HuH-7.5 (cell line): ENCODE measurements at places on chromosomes 5 and 9.
A peak's percentile ranks its signal among the peaks of the same experiment; 100 is the strongest.

GRCh38 chr5:79962575-79963222 is 28.4 kb downstream of the MTX3 start:
- no peak for DNase-seq

DNA sequence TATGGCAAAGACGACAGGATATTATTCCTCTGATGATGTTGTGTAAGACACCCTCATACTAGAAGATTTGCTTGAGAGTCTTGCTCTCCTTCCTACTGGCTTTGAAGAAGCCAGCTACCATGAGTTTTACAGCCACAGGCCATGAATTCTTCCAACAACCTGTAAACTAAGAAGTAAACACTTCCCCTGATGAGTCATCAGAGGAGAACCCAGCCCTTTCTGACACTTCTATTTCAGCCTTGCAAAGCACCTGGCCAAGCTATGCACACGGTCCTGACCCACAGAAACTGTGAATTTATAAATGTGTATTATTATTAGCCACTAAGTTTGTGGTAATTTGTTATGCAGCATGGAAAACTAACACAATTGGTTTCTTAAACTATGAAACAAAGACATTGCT is 288.8 kb upstream of the ADAMTSL1 start:
- DNase-seq = no peak

- DNase-seq = no peak
These were observed 286.8 kb downstream of the NR2F1-AS1 start for GRCh38 chr5:93294199-93294598.

DNA sequence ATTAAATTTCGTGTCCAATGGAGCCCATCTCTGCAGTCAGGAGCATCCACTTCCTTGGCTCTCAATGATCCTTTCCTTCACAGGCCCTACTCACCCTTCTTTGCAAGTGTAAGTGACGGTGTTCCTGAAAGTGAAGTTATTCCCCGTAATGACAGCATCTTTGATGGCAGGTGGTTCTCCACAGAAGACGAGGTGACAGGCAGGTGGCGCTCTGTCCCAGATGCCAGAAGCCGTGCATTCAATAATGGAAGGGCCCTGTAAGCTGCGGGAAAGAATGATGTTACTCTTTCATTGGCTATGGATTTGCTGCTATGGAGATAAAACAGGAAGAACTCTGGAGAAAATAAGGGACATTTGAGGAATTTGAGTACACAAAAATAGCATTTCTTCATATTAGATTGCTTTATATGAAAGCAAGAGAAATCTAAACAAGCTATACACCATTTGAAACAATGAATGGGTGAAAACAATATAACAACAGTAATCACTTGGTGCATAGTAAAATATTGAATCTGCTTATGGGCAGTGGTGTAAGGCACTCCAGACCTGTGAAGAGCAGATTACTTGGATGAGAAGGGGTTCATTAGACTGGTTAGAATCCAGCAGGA is 89.9 kb upstream of the TXNDC8 start:
- peak; percentile 13 for DNase-seq

GRCh38 chr5:154265197-154265773 is 74.8 kb downstream of the GALNT10 start:
- DNase-seq = no peak

- no peak for DNase-seq
These were observed 43.7 kb downstream of the OR2V1 start for GRCh38 chr5:181087309-181087708.

DNA sequence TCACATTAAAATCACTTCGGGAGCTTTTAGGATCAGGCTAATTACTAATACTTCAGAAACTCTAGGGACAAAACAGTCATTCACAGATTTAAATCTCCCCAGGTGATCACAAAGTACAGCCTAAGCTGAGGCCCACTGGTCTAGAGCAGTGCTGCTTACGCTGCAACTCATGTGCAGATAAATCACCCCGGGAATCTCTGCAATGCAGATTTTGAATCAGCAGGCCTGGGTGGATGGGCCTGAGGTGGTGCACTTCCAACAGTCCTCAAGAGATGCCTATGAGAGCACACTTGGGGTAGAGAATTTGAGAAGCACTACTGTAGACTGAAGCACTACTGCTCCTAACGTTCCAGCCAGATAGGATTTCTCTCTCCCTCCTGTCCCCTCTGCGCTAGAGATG is 28.4 kb downstream of the CSF1R start:
- DNase-seq = no peak

DNA sequence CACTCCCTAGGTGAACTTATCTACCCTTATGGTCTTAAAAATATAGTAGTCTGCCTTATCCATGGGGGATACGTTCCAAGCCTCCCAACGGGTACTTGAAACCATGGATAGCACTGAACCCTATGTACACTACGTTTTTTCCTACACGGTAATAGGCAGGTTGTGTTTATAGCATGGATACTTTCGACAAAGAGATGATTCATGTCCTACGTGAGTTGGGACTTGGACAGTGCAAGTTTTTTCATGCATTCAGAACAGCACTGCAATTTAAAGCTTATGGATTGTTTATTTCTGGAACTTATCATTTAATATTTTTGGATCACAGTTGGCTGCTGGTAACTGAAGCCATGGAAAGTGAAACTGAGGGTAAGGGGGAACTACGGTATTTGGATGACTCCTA is 88.1 kb downstream of the CNTLN start:
- DNase-seq = no peak

GRCh38 chr5:127969651-127970050 is 113.9 kb upstream of the SLC12A2 start:
- no peak for DNase-seq

GRCh38 chr5:149747141-149747832 is 17.2 kb downstream of the PPARGC1B start:
- DNase-seq = no peak

- DNase-seq = no peak
These were observed 524.7 kb downstream of the SPATA31D1 start for GRCh38 chr9:82513242-82513751.

DNA sequence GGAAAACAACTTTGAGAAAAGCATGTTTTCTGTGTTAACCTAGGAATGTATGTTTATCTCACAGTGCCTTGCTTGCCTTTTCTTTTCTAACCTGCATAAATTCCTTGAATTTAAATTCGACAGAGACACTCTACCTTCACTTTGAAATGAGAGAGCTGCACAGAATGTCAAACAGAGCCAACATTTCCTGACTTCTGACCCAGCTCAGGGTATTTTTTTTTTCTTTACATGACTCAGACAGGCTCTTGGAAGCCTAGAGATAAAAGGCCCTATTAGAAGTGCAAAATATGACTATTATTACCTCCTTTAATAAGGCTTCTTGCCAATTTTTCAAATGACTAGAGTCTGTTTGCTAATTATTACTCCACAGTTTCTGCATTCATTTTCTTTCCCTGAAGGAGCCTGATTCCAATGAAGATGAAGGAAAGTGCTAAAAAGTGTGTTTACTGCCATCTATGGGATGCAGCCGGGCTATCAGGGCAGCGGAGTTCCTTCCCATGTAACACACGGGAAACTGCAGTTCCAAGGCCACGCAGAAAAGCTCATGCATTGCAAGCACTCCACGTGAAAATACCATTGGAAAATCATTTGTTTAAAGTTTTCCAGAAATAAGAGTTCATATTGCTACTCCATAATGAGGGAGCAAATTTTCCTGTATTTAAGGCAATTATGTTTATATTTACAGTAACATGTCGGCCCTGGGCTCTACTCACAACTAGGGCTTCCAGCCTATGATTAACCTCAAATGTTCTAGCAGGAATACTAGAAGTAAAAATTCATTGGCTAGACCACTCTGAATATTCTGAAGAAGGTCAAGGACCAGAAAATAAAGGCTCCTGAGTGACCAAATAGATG is 485.6 kb downstream of the ZSWIM6 start:
- peak; percentile 17 for DNase-seq

- DNase-seq = no peak
These were observed 33.6 kb upstream of the GPR151 start for GRCh38 chr5:146549615-146550014.

DNA sequence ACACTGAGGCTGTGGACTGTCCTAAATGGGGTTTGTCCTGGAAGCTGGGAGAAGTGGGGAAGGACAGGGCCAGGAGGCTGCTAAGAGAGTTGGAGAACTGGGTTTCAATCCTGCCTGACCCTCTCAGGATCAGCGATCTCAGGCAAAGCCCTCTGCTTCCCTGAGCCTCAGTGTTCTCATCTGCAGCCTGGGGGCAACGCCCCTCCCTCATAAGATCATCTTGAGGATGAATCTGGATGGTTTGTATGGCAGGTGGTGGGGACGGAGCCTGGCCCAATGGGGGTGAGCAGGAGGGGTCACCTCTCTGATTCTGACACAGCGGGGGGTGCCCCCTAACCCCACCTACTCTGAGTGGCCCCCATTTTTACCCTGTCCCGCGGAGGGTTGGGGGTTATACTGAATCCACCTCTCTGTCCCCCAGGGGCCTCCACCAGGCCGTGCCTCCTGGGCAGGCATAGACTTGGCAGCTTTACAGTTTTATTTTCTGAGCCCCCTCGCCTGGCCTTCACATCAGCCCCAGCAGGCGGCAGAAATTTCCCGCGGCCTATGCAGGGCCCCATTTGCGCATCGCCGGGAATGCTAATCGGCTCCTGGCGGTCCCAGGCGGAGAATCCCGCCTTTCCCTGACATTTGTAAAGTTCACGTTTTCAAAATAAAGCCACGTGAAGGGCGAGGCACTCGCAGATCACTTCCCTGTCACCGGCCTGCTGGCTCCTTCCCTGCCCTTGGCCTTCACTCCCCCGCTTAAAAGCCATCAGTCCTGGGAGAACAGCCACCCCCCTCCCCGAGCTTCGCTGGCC is 17.8 kb upstream of the LAMC3 start:
- no peak for DNase-seq

DNA sequence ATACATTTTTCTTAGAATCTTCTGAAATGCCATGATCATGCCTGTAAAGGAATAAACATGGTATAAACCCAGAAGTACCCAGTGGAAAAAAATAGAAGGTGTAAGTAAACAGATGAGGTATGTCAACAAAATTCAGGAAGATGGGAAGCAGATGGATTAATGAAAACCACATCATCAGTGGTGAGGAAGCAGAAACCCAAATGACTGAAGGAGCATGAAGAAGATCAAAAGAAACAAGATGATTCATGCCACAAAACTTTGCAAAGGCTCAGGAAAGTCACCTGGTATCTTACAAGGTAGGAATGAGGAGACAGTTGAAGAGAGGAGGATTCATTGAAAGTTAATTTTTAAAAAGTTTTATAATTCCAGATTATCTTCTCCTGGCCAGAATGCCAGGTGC is 132.8 kb upstream of the PAPPA start:
- DNase-seq = no peak

GRCh38 chr5:38207343-38207742 is 51.0 kb upstream of the EGFLAM start:
- DNase-seq = no peak

- DNase-seq = no peak
These were observed 888.8 kb downstream of the CDH18 start for GRCh38 chr5:19099195-19099594.

- peak; percentile 44 for DNase-seq
These were observed 1.2 kb downstream of the JMY start for GRCh38 chr5:79236970-79237739.

DNA sequence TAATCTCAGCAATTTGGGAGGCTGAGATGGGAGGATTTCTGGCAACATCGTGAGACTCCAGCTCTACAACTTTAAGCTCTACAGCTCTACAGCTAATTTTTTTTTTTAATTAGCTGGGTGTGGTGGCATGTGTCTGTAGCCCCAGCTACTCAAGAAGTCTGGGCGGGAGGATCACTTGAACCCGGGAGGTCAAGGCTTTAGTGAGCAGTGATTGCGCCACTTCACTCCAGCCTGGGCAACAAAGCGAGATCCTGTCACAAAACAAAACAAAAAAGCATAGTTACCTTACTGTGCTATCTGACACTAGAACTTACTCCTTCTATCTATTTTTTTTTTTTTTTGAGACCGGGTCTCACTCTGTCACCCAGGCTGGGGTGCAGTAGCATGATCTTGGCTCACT is 6.3 kb upstream of the WDR38 start:
- no peak for DNase-seq

DNA sequence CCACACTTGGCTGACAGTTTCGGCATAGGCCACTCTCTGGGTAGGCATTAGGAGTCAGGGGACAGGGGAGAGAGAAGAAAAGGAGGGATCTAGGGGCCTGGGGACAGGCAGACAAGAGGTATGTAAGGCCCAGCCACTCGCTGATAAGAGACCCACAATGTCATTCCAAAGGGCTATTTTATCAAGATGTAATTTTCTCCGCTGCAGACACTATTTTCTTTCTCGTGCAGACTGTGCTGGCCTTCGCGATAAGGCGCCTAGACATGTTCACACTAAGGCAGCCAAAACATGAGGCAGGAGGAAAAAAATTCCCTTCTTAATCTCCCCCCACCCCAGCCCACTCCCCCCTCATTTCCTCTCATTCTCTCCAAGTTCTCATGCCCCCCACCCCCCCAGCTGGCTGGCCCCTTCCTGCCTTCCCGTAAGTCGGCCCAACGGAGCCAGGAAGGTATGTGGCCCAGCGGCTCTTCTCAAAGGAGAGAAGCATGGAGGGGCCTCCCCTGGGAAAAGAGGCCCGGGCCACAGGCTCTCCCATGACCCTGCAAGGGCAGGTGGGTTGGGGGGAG is 44.9 kb upstream of the SYNPO start:
- no peak for DNase-seq

DNA sequence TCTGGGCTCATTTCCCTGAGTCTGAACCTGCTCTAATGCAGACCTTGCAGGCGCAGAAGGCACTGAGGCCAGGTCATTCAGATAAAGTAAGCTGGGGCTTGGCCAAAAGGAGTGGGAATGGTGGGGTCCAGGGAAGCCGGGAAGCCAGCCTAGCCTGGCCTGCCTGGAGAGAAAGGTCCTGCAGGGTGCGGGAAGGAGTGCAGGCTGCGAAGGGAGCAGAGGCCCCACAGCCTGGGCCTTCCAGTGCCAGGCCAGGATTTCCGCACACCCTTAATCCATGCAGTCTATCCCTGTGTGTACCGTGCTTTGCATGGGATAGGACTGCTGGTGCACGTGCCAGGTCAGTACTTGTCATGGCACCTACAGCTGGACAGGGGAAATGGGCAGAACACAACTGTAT is 3.6 kb upstream of the STING1 start:
- DNase-seq = no peak

DNA sequence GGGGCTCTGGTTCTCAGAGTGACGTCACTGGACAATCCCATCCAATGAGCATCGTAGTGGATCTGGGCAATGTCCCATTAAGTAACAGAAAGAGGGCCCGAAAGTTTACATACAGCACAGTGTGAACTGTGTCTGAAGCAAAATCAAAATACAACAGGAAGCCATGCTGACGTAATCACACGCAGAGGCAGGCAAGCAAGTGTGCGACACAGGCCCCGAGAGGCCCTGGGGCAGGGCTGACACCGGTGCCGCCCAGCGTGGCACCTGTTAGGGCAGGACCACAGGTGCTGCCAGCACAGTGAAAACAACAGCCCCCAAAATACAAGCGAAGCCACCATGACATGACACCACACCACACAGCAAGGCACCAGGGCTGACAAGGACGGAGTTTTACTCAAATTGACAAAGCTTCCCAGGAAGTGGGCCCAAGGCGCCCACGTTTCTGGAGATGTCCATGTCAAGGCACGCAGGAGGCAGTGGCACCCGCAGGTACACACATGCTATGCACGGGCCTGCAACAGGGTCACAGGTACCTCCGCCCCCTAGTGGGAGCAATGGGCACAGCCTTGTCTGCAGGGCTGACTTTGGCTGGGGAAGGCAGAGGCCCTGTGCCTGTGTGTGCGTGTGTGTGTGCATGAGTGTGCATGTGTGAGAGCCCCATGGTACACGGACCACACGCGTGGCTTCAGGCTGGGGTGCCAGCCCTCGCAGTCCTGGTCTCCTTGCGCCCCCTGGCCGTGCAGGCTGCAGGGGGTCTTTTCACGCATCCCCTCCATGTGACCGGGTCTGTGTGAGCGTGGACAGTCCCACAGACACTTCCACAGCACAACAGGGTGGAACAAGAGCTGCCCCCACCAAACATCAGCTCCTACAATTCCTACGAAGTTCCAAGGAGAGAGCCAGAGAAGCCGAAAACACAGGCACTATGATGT is 19.6 kb downstream of the QSOX2 start:
- peak; percentile 96 for DNase-seq
